ENCODE measurements at places on chromosomes 1 and 21.

DNA sequence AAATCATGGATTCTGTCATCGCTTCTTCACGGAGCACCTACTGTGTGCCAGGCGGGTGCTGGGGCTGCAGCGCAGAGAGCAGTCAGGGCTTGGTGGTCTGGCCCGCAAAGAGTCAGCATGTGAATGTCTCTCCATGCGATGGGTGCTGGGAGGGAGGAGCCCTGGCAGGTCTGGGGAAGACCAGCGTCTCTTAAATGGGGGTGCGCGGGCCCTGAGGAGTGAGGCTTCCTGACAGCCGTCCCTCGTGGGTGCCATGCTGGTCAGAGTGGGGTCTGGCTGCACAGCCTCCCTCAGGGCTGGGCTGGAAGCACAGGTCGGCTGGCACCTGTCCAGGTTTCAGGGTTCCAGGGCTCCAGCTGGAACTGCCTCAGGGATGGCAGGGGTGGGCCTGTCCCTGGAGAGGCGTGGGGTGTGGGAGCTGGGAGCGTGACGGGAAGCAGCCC lies 18.5 kb downstream of the TP73 start:
- no peak for DNase-seq

GRCh38 chr1:232805269-232806185 lies at the start of gene MAP10:
Gene MAP10 (plus strand): TSS chr1:232805416. CDS start chr1:232805450, 34 bp downstream.
- peak; percentile 42 for DNase-seq

DNA sequence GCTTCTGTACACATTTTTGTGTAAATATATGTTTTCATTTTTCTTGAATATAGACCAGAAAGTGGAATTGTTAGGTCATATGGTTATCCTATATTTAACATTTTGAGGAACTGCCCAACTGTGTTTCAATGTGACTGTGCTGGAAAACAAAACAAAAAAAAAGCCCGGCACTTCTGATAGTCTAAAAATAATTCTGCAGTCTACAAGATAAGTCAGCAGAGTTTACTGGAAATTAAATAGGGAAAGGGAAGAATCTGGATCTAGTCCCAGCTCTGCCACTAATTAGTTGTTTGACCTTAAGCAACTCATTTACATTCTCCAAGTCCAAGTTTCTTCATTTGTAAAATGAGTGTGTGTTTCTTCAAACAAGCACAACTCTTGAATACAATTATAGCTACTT lies 869.1 kb upstream of the B3GALT2 start:
- no peak for DNase-seq

- peak; percentile 99 for DNase-seq
Measured at GRCh38 chr1:62436039-62436465, 797 bp upstream of the USP1 start.

DNA sequence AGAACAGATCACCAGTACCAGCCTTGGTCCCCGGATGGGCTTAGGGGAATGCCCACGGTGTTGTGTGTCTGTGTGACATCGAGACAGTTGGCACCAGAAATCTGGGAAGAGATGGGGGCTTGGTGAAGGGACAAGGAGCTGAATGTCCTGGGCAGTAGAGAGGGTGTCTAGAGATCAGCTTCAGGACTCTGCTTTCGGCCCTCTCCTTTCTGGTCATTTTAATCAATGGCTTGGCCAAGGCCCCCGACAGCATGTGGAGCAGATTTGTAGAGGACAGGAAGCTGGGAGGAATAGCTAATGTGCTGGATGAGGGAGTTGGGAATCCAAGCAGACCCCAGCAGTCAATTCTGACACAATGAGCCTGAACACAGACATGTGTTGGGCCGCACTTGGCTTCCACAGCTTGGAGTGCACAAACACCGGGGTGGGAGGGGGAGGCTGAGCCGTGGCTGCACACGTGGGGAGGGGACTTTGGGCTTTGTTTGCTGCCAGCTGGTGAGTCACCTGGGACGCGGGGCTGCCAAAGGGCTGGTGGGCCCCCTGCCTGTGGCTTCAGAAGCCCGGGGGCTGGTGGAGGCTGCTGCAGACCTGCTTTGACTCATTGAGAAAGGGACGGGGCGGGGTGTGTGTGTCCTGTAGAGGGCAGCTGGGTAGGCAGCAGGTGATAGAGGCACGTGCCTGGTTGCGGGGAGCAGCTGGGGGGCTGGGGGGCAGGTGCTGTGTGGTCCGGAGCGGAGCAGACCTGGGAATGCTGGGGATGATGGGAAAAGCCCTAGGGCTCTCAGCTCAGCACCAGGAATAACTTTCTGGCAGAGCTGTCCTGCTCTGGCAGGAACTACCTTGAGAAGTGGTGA lies 20.9 kb downstream of the SLC1A7 start:
- DNase-seq = no peak

- peak; percentile 17 for DNase-seq
Measured at GRCh38 chr1:192609110-192610079, 26.6 kb upstream of the RGS13 start.

- no peak for DNase-seq
Measured at GRCh38 chr1:211337430-211338223, 11.0 kb downstream of the TRAF5 start.

GRCh38 chr1:17239420-17239819 lies 9.5 kb upstream of the PADI3 start:
- DNase-seq = peak; percentile 67

DNA sequence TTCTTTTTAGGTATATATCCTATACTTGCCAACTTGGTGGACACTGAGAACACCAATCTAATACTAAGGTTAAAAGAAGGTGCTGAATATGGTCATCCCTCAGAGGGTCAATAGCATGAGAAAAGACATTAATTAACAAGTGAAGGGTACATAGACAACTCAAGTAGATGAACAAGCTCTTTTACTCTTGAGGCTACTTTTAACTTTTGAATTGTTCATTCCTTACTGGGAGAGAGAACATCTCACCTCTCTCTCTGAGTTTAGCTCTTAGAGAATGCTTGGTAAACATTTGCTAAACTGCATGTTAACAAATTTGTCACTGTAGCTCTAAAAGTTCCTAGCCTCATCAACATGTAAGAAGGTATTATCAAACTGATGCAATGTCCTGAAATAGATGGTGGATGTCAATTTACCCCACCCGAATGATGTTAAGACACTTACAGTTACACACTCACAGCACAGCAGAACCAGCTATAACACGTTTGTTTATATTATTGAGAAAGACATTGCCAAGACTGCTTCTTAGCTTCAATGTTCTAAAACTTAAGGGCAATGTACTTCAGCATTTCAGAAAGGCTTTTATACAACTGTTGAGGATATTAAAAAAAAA lies 35.9 kb downstream of the HEATR1 start:
- DNase-seq = no peak

DNA sequence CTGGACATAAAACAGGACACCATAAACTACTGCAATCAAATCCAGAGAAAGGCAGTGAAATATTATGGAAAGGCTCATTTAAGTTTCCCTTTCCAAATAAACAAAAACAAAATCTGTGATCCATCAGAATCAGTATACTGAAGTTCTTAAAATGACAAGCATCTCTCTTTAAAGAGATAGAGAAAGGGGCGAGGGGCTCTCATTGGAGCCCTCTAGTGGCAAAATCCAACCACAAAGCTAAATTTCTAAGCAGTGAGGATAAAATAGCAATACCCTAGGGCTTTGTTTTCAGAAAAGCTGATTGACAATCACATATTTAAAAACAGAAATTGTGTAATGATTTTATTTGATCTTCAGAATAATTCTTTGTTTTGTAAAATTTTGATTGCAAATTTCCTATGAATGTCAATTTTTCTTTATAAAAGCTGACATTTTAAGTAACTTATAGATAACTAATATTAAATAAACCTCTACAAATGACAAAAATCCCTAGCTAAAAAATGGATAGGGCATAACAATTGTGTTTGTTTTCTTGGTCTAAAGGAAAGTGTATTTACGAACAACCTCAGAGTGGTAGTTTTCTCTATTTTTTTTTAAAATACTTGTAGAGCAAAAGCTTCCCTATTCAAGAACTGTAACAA lies 138.2 kb downstream of the COL24A1 start:
- DNase-seq = peak; percentile 48

GRCh38 chr1:239735111-239735510 lies 348.7 kb downstream of the CHRM3 start:
- DNase-seq = no peak

DNA sequence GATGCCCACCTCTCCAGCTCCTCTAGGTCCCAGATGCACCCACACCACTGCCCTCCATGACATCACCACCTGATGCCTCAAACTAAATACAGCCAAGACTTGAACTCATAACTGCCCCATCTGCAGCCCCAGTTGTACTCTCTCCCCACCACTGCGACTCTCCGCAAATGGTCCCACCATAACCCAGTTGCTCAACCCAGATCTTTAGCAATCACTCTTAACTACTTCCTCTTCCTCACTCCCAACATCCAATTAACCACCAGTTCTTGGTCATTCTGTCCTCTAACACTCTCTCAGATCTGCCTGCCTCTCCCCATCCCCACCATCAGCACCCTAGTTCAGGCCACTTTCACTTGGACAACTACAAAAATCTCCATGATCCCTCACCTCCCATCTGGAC lies 36.8 kb upstream of the PLA2G2C start:
- no peak for DNase-seq

DNA sequence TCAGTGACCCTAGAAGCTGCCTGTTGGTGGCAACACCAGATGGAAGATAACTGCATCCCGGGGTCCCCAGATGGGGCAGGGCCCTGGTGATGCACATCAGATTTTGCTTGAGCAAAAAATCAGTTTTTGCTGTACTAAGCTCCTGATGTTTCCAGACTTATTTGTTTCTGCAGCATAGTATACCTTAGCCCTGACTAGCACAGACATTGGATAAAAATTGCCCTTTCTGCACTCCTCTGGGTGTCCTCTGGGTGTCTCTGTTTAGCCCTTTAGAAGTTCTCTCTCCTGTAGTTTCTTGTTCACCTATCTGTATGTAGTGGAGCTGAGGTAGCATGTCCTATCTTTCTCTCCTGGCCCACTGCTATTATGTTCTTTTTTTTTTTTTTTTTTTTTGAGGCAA lies 30.3 kb upstream of the PLA2G2C start:
- DNase-seq = no peak

GRCh38 chr1:67052741-67053534 lies 1.0 kb downstream of the SLC35D1 start:
- DNase-seq = peak; percentile 33

DNA sequence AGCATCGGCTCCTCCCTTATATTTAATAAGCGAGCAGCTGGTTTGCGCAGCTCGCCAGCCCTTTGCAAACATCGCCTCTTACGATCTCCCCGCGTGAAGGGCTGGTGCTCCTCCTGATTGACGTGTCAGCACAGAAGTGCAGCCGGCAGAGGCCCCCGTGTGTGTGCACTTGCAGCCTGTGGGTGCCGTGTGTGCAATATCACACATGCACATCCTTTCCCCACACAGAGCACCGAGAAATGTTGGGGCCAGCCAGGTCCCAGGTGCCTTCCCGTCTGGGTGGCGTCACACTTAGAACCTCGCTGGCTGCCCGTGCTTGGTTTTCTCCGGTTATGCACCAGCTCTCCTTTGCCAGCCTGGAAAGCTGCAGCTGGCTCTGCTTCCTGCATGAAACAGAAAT lies 126.6 kb upstream of the AJAP1 start:
- DNase-seq = no peak

DNA sequence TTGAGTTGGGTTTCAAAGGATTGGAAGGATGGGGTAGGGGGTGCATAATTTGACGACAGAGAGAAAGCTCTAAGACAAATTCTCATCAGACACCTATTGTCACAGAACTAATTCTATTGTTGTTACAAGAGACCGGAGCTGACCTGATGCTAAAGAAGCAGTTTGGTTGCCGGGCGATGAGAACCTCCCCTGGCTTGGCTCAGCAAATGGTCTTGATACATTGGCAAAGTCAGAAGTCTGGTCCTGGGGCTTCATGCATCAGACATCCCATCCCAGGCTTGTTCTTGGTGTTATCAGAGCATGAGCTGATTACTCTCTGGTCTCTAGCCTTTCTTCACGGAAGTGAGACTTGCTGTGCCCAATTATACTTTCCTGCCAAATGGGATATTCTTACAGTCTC lies 15.4 kb downstream of the TRIM67 start:
- DNase-seq = no peak

GRCh38 chr1:160623227-160623633 lies 23.6 kb downstream of the SLAMF1 start:
- no peak for DNase-seq

DNA sequence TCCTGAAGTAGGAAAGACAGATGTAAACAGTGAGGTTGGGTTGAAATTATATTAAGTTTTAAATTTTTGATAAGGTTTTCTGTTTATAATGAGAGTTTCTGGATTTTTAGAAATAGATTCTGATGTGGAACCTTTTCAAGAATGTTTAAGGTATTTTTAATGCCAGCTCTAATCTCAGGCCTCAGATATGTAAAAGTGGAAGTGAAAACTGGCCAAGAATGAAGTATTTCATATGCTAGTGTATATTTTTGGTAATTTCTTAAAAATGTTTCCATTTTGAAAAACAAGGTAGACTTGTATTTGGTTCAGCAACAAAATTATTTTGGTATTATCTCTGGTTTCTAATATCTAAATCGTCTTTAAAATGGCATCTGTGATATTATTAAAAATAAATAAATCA lies 14.4 kb downstream of the IFNAR1 start:
- no peak for DNase-seq

- no peak for DNase-seq
Measured at GRCh38 chr1:81226603-81226928, 574.2 kb upstream of the ADGRL2 start.

DNA sequence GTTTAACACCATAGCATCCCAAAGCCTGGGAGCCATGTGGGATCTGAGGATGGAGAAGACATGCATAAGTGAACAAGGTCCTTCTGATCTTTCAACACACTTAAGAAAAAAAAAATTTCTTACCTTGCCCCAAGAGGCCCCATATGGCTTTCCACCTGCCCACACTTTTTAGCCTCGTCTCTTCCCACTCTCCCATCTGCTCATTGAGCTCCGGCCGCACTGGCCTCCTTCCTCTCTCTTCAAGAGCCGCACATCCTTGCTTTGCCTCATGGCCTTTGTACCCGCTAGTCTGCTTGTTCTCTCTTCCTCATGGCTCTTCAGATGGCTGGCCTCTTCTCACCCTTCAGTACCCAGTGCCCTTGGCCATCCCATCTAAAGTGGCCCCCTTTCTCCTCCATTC lies 70.2 kb upstream of the PDE4B start:
- DNase-seq = no peak

- DNase-seq = no peak
Measured at GRCh38 chr1:39684313-39684664, 6.9 kb downstream of the HPCAL4 start.

- no peak for DNase-seq
Measured at GRCh38 chr1:156119503-156120209, 5.1 kb downstream of the LMNA start.

All from midbrain (tissue), 1 donor.